WTC11 (cell line): ENCODE measurements at places on chromosomes 12 and 14. TPM values are rescaled to one million over a fixed set of nuclear protein-coding genes. Genes with fewer than 3 reads are reported as not detected.

The WNT1 gene
- total RNA-seq = not detected in 3 replicates

The CCDC197 gene
- total RNA-seq = not detected in 3 replicates

The NPFF gene
- total RNA-seq = 0.57 to 0.80 TPM (median 0.59 TPM) in 3 replicates

The ACSM4 gene
- not detected in 3 replicates for total RNA-seq

The MEG3 gene
- 338 to 534 TPM (median 517 TPM) in 3 replicates for total RNA-seq

The IL22 gene
- not detected in 3 replicates for total RNA-seq

The TTC7B gene
- 27.6 to 37.0 TPM (median 31.7 TPM) in 3 replicates for total RNA-seq

The DAO gene
- 0.17 TPM in 1 of 3 replicates, not detected in the others for total RNA-seq

The HHIPL1 gene
- 1.2 to 2.0 TPM (median 1.5 TPM) in 3 replicates for total RNA-seq

The DCN gene
- total RNA-seq = 2.0 to 7.4 TPM (median 3.4 TPM) in 3 replicates

The ABCC9 gene
- total RNA-seq = 0.02 to 0.09 TPM (median 0.04 TPM) in 3 replicates

The RFX4 gene
- total RNA-seq = 0.14 to 0.26 TPM in 2 of 3 replicates, not detected in the other

The TAS2R30 gene
- total RNA-seq = 1.2 to 1.7 TPM (median 1.4 TPM) in 3 replicates

The AICDA gene
- total RNA-seq = 0.13 TPM in 1 of 3 replicates, not detected in the others

The AEBP2 gene
- total RNA-seq = 61.9 to 69.9 TPM (median 65.9 TPM) in 3 replicates

The TGFB3 gene
- total RNA-seq = 1.1 to 1.7 TPM (median 1.2 TPM) in 3 replicates

The GALNT8 gene
- total RNA-seq = 6.0 to 8.8 TPM (median 7.2 TPM) in 3 replicates

The TSHR gene
- 0.16 TPM in 1 of 3 replicates, not detected in the others for total RNA-seq

The ANGEL1 gene
- 25.7 to 29.7 TPM (median 25.8 TPM) in 3 replicates for total RNA-seq

The CD163L1 gene
- total RNA-seq = 0.26 to 1.0 TPM (median 0.32 TPM) in 3 replicates

The ADSS1 gene
- 10.0 to 13.3 TPM (median 12.0 TPM) in 3 replicates for total RNA-seq

The DENND5B gene
- total RNA-seq = 12.7 to 15.2 TPM (median 13.8 TPM) in 3 replicates

The BEGAIN gene
- total RNA-seq = 1.3 to 1.8 TPM (median 1.3 TPM) in 3 replicates

The RNASE13 gene
- total RNA-seq = not detected in 3 replicates
